ENCODE measurements at places on chromosomes 12 and 14.

- DNase-seq: no peak
Measured at GRCh38 chr14:56886471-56887062, 76.3 kb upstream of the OTX2 start.

- no peak for DNase-seq
Measured at GRCh38 chr12:105120551-105120950, 13.0 kb downstream of the WASHC4 start.

- DNase-seq: peak; percentile 82
Measured at GRCh38 chr12:4947253-4947652, 37.5 kb downstream of the KCNA1 start.

DNA sequence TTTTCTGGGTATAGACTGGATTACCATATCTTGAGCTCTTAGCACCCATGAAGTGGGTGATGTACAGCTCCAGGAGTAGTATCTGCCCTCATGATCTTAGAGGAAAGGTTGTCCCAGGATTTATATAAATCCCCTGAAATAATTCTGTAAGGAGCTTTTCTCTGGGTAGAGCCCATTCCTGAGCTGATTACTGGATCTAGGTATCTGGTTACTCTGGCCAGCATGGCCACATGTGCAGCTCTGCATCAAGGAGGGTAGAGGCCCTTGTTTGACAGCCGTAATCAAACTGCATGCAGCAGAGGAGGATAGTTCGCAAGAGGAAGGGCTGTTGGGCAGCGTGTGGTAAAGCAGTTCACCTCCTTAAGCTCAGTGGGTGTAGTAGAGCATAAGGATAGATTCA lies 8.5 kb downstream of the COX14 start:
- DNase-seq: peak; percentile 98

DNA sequence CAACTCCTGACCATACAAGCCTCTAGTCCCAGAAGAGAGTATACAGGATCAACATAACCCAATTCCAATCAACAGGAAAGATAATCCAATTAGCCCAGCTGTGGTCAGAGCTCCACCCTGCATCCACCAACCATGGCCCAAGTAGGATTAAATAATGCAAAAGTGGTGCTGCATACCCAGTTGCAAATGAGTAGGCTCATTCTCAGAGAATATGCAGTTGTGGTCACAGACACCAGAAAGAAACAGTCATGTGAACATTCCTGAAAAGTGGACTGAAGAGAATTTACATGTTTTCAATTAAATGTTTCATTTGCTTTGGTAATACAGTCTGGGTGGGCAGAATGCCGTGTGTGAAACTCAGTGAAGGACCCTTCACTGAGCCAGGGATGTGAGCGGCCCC lies 167.2 kb upstream of the BMP4 start:
- peak; percentile 16 for DNase-seq

DNA sequence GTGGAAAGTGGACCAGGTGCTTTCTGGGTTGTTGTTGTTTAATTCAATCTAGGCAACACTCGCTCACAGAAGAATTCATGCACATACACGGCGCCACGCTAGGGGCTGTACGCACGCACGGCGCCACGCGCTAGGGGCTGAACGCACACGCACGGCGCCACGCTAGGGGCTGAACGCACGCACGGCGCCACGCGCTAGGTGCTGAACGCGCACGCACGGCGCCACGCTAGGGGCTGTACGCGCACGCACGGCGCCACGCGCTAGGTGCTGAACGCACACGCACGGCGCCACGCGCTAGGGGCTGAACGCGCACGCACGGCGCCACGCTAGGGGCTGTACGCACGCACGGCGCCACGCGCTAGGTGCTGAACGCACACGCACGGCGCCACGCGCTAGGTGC lies 54.3 kb downstream of the NINJ2 start:
- no peak for DNase-seq

DNA sequence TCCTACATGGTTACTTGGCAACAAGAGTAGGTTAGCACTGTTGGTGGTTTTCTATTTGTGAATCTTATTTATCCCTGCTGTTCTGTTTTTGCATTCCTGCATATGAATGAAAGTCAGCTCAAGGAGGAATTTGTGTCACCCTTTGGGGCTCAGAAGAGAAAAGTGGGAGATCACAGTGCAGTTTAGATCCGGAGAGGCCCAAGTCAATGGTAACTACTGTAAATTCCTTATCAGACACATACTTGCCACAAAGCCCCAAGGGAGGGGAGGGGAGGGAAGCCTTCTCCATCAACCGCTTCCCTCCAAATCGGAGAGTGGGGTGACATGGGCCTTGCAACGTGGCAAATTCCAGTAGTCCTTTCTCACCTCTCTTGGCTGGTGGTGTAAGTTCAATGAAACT lies 15.0 kb downstream of the GSG1 start:
- DNase-seq: no peak

GRCh38 chr14:91352053-91352452 lies 65.6 kb downstream of the CCDC88C start:
- no peak for DNase-seq

DNA sequence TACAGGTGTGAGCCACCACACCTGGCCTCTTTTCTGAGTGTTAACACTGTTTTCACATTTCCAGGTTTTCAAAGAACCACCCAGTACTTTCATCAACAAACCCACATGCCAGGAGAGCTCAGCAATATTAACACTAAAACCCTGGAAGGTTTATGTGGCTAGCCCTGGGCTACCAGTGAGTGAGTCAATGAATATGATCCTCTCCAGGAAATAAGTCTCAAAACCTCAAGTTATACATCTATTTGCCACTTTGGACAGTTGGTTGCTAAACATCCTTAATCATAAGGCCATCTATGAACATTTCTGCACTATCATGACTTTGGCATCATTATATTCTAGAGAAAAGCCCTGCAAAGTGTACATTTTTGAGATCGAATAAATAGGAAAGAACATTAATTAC lies 6.3 kb upstream of the CDKL1 start:
- no peak for DNase-seq

DNA sequence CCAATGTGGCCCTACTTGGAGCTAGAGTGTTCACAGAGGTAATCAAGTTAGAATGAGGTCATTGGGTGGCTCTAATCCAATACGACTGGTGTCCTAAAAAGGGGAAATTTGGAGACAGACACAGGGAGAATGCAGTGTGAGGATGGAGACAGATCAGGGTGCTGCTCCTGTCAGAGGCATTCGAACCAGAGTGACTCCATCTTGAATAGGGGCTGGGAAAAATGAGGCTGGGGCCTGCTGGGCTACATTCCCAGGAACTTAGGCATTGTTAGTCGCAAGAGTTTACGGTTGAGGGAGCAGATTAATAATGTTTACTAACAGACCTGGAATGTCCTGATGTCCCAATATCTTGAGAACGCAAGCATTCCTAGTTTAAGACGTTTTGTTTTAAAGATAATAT lies 20.2 kb downstream of the TNFAIP2 start:
- no peak for DNase-seq

GRCh38 chr14:104698688-104699425 lies 9.4 kb downstream of the INF2 start:
- no peak for DNase-seq

DNA sequence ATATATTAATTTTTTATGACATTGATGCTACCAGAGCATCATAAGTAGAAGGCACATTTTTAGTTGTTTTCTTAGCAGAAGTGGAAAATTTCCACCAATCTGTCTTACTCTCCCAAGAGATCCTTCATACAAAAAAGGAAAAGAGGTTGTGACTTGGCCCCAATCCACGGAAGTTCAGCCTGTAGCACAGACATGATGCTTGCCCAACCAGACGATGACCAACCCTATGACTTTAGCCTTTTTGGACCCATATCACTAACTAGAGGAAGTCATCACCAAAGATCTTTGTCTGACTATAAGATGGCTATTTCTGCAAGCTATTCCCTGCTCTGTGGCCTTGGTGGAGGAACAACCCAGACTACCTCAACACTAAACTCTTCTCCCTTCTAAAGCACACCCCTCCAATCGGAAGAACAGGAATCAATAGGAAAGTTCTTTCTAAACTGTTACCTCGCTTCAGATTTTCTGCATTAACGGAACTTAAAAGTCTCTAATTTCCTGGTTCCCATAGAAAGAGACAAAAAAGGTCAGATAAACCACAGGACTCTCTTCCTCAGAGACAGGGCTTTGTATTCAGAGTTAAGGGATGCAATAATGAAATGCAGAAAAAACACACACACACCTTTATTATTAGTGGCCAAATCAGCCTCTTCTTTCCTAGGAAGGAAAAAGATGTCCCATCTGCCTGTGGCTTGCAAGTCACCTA lies 4.1 kb upstream of the RHOJ start:
- no peak for DNase-seq

DNA sequence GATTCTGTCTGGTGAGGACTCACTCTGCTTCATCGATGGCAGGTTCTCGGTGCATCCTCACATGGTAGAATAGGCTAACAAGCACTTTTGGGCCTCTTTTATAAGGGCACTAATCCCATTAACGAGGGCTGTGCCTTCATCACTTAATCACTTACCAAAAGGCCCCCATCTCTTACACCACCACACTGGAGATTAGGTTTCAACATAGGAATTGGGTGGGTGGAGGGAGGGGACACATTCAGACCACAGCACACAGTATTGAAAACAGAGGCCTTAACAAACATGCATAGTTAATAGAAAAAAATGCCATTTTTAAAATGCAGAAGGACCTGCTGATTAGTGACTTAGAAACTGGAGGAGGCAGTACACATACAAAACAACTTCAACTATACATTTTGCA lies 61.6 kb downstream of the SPPL3 start:
- peak; percentile 90 for DNase-seq

DNA sequence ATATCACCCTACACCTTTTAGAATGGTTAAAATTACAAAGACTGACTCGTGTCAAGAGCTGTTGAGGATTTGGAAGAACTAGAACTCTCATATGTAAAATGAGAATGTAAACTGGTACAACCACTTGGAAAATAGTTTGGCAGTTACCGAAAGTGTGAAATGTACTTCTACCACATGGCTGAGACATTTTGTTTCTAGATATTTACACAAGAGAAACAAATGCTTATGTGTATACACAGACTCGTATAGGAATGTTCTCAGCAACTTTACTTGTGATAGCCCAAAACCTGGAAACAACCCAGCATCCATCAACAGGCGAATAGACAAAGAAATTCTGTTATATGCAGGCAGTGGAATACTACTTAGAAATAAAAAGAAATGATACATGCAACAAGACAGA lies 103.0 kb downstream of the BRMS1L start:
- DNase-seq: no peak

- no peak for DNase-seq
Measured at GRCh38 chr12:24591079-24591626, 357.7 kb downstream of the BCAT1 start.

DNA sequence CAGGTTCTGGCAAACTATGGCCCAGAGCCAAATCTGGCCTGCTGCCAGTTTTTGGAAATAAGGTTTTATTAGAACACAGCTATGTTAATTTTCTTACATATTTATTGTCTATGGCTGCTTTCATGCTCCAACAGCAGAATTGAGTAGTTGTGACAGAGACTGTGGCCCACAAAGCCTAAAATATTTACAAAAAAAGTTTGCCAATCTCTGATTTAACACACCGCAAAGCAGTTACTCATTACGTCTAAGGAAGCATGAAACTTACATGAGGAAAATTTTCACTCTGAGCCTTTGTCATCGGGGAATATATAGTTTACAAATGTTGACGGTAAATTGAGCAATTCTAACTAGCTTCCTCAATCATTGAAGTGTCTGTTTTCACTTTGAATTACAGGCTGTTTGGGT lies 96.5 kb downstream of the UNC79 start:
- no peak for DNase-seq

DNA sequence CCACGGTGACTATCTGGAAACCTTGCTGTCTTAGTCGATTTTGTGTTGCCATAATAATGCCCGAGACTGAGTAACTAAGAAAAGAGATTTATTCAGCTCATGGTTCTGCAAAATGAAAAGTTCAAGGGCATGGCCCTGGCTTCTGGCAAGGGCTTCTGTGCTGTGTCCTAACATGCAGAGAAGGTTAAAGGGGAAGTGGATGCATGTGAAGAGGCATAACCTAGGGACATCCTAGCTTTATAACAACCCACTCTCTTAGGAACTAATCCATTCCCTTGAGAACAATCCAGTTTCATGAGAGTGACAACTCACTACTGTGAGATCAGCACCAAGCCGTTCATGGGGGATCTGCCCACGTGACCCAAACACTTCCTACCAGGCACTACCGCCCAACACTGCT lies 11.5 kb downstream of the FLVCR2 start:
- no peak for DNase-seq

GRCh38 chr12:122975790-122976647 lies 975 bp downstream of the OGFOD2 start:
- peak; percentile 38 for DNase-seq

DNA sequence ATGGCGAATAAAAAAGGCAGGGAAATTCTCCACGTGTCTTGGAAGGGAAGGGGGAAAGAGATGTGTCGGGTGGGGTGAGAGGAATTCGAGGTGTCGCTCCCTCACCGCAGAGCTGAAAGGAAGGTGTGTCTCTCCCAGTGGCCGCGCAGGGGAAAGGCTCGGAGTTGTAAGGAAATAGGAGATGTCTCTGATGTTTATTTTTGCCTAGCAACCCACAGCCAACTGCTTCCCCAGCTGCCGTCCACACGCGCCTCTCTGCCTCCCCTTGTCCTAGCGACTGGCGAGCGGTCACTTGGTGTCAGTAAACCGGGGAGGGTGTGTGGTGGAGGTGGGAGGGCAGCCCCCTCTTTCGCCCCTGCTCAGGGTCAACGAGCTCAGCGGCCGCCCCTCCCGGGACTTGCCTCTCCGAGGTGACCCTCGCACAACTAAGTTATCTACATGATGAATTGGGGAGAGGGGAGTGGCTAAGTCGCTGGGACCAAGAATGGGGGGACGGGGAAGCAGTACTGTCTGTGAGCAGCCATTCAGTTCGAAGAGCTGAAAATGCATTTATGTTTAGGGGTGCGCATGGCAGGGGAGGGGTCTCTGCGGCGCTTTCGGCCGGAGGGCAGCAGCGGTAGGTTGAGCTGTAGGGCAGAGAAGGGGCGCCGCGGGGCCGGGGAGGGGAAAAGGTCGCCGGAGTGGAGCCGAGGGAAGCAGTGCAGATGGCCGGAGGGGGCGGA lies 585 bp upstream of the DYRK2 start:
- DNase-seq: peak; percentile 92

DNA sequence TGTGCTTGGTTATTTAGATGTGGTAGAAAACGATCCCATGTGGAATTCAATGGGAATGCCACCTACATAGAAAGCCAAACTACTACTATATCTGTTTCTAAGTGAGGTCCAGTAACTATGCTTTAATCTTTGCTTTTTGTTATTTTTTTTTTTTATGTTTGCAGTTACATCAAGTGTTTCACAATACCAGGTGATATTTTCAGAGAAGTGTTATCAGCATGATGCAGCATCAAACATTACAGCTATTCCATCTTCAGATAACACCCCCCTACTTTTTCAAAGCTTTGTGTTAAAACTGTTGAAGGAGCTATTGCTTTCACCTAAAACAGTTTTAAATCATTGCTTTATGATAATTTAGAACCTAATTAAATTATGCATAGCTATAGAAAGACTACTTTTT lies 163.8 kb upstream of the SLC16A7 start:
- no peak for DNase-seq

GRCh38 chr12:66531766-66532165 lies 147.1 kb downstream of the GRIP1 start:
- DNase-seq: no peak

- DNase-seq: peak; percentile 100
Measured at GRCh38 chr12:120363274-120363855, 5.6 kb downstream of the MSI1 start.

- peak; percentile 68 for DNase-seq
Measured at GRCh38 chr12:27123642-27124041, 41.3 kb upstream of the C12orf71 start.

GRCh38 chr12:125503128-125503527 lies 437.9 kb downstream of the AACS start:
- no peak for DNase-seq

GRCh38 chr14:57139173-57139572 lies 129.5 kb downstream of the EXOC5 start:
- DNase-seq: no peak

All from NCI-H82 (cell line).